Stimulated activated naive CD8-positive, alpha-beta T cell treated with anti-CD3 and anti-CD28 coated beads, Interleukin-15, Interleukin-2, amounts not matched to agents 100 U/mL and 50 U/mL, for 24 hours (primary cell): ENCODE measurements at places on chromosomes 6 and 20.

GRCh38 chr6:157516319-157517026, 135.5 kb downstream of the ZDHHC14 start:
- no peak for DNase-seq

GRCh38 chr20:50750145-50750671, 18.8 kb downstream of the PARD6B start:
- no peak for DNase-seq

GRCh38 chr20:11051136-11051535, 377.3 kb upstream of the JAG1 start:
- no peak for DNase-seq

GRCh38 chr20:19974630-19975435, 42.3 kb upstream of the NAA20 start:
- no peak for DNase-seq

DNA sequence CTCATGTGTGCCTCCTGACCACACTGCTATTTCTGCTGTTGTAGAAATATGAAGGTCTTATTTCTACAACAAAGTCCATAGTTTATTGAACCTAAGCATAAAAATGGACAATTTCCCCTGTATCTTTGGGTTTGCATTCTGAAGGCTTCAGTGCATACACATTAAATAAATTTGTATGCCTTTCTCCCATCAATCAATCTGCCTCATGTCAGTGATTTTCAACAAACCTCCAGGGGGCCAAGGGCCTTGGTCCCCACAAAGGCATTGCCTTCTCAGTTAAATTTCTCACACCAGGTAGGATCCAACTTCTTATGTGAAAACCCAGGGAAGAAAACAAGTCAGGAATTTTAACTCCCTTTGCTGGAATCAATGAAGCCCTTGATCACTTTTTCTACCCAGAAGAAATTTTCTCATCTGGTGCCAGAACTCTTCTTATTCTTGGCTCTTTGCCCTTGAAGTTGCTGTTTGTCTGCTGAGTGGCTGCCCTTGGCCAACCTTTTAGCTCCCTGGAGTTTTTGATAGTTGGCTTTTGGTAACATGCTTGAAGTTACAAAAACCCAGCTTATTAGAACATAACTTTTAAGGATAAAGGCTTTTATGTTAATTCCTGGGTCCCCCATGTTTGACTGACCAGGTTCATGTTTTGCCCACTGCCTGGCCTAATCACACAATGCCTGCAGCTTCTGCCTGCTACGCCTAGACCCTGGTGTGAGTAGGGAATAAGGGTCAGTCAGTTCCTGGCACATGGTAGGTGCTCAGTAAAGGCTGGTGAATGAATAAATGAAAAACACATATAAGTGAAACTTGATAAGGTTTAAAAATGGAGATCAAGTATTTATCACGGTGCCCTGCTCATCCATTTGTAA, 37.0 kb downstream of the SHLD1 start:
- no peak for DNase-seq

DNA sequence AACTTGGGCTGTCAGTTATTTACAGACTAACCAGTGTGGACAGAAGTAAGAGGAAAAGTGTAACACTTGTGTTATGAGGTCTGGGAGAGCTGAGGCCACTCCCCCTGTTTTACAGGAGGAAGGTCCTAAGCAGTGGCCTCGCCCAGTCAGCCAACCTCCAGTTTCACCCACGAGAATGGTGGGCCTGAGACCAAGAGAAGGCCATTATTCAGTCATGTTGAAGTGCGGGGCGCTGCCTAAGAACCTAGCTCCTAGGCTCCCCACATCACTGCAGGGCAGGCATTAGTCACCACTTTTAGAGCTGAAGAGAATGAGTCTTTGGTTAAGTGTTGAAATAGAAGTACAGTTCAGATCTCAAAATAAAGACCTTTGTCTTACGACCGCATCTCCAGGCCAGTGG, 27.9 kb downstream of the CDYL start:
- peak; percentile 34 for DNase-seq

DNA sequence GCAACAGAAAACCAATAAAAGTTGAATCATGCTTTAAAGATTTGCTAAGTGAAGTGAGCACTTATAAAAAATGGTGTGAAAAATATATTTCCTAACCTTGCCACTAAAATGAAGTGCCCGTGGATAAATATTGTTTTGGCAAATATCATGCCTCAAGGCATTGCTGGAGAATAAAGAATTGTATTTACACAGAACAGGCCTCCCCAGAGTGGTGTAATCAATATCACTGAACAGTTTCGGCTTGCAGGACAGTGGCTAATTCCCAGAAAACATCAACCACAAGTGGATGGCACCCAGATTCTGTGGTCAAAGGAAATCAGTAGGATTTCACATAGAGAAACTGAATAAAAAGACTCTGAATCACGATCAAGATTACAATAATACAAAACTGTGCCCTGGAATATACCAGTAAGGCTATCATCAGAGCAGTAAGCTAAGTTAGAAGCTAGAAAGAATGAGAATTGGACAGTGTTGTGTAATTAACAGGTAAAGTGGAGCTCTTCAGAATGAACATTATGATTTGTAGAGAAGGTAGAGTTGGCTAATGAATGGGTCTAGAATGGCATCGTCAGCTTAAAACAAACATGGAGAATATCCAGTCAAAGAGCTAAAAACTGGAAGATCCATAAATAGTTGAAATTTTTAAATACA, 1026.9 kb upstream of the ADGRB3 start:
- no peak for DNase-seq

DNA sequence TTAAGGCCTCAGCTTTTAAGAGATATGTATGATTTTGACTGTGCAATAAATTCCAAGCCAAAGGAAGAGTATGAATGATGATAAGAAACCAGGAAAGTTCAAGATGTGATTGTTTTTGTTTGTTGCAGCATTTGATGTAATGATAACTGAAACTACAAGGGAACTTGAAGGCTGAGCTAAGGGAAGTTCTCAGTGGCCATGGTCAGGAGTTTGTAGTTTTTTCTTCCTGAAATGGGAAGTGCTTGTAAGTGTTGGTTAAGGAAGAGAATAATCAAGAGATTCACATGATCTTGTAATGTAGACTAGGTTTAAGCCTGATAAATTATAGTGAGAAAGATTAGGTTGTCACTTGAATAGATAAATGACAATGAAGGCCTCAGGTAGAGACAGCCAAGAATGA, 53.4 kb downstream of the PTCHD4 start:
- no peak for DNase-seq

- DNase-seq, result no peak
Observed at GRCh38 chr20:54485631-54486030, 10.2 kb downstream of the DOK5 start.

DNA sequence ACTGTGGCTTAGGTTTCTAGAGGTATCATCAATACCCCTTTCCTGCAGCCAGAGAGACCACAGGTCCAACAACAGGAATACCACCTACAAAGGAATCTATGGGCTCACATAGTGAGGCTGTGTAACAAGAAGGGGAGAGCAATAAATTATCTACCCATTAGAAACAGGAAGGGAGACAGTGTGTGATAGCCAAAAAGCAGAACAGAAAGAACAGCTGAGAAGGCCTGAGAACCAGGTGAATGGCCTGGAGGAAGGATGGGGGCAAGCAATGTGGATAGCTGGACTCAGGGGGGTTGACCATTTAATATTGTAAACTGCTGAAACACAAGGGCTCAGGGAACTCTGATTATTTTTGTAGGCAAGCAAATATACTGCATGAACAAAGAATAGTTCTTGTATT, 628.2 kb downstream of the COL12A1 start:
- DNase-seq, result no peak

GRCh38 chr20:251354-251753, 6.2 kb upstream of the DEFB132 start:
- DNase-seq, result no peak

DNA sequence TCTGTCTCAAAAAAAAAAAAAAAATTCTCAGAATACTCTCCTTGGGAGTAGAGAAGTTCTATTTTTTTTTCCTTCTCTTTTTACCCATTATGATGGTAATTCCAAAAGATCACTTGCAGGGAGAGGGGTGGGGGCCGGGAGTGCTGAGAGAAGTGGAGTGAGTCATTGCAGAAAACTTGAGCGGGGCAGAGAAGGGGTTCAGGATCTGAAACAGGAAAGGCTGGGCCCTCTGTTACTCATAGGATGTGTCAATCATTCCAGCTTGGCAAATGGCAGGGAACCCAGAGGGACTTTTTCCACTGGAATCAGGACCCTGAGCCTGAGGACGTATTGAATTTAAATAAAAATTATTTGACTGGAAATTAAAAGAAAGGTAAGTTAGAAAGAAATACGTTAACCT, 111.4 kb upstream of the ARMC2 start:
- DNase-seq, result no peak

DNA sequence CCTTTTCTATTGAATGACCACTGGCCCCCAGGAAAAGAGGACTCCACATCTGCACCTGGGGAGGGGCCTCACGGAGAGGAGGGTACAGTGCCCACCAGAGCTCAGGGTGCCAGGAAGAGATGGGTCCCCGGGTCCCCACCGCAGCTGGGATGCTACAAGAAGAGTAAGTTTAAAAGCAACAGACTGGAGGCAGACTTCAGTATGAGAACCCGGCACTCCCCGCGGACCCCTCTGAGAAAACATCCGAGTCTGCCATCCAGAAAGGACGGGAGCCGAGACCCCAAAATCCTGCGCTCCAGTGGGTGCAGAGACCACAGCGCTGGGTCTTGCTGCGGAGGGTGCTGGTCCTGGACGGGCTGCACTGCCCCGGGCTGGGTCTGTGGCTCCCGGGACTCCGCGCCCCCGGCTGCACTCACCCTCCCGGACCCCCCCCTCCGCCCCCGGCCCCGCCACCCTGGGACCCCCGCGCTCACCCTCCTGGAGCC, 350 bp downstream of the HELZ2 start:
- no peak for DNase-seq

DNA sequence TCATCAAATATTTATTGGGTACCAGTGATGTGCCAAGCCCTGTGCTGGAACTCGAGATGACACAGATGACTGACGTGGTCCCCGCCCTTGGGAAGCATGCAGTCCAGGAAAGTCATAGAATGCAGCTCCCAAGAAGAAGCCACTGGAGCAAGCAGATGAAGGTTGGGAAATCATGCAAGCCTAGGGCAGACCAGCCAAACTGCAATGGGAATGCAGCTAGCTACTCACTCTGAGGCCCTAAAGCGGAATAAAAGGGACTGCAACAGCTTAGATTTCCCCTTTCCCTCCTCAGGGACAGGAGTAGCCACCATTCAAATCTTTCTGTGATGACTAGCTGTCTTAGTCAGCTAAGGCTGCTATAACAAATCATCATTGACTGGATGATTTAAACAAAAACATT, 152.2 kb downstream of the MAFB start:
- DNase-seq, result no peak

DNA sequence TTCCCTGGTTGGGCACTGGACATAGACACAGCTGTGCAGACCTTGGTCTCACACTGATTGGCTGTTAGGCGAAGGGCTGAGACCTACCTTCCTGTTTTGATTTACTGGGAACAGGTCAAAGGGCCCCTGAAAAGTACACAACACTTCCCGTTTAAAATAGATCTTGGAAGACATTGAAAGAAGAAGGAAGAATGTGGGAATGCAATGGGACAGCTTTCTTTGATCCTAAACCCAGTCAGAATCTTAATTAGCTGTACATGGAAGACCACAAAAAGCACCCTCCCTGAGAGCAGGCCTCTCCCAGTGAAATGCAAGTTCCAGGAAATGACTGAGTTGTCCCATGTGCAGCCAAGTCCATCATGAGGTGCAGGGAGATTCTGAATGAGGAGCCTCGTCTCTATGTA, 83.6 kb upstream of the EXOC2 start:
- no peak for DNase-seq

GRCh38 chr6:37015532-37015931, 10.1 kb downstream of the FGD2 start:
- DNase-seq, result no peak

DNA sequence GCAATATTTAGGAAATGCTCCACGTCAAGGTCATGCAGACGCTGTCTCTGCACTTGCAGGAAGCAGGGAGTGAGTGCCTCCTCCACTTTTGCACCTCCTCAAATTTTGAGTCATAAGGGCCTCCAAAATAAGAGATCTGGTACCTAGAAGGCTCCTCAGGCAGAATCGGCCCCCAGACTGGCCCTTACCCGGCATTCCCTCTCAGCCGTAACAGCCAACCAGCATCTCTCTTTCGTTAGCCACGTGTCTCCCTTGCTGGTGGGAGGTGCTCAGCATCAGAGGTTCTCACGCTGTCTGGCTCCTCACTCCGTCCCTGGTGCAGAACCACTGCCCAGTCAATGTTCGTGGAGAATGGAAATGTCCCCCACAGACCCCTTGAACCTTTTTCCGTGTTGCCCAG, 75.3 kb downstream of the ANKRD60 start:
- no peak for DNase-seq

GRCh38 chr6:151018046-151018445, 152.5 kb downstream of the MTHFD1L start:
- DNase-seq, result no peak

DNA sequence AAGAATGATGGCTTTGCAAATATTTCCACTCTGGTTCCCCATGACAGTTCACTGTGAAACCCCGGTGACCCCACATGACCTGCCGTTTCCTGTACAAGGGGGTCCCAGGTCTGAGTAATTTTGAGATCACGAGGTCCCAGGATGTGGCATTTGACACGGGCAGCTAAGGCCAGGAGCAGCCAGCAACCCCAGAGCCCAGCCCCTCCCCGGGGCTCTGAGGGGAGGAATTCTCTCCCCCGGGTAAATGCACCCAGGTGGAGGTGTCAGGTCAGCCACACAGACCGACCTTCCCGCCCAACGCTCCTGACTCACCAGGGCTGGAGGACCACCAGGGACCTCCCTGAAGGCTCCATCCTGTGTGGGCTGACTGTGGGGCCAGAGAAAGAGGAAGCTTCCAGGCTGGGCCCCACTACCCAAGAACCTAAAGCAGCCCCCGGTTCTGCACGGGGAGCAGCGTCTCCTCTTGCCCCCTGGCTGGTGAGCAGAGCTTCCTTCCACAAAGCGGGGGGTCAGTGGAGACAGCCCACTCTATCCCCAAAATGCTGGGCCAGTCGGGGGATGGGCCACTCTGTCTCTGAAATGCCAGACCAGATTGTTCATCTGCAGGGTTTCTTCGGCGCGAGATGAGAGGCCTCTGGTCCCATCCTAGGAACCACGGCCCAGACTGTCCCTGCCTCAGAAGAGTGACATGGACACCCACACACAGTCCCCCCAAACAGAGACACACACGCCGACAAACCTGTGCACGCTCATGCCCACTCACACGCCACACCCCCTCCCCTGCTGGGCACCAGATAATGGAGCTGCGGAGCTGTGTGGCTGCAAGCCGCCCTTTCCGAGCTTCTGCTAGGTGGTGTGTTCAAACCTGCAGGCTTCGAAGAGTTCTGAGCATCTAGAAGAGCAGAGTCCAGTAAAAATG, 23.4 kb upstream of the SLCO4A1 start:
- DNase-seq, result peak; percentile 80

DNA sequence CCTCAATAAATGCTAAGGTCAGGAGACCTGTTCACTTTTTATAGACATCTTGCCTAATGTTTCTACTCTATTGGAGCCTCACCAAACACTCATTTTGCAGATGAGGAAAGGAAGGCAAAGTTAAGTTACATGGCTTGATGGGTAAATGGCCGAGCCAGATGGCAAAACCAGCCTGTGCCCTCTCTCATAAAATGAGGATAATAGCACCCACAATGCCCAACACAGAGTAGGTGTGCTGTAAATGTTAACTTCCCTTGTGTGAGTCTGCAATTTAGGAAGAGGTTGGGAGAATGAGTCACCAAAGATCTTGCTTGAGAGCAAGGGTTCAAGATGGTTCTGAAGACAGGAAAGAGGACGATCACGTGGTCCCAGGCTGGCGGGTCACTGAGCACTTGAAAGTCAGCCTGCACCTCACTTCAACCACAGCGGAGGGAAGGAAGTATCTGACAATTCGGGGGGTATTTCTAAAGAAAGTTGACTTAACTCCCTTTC, 3.3 kb downstream of the KCNK5 start:
- DNase-seq, result peak; percentile 69
